ENCODE measurements at places on chromosomes 16 and 17. TPM values are rescaled to one million over a fixed set of nuclear protein-coding genes. Genes with fewer than 3 reads are reported as not detected.

DNA sequence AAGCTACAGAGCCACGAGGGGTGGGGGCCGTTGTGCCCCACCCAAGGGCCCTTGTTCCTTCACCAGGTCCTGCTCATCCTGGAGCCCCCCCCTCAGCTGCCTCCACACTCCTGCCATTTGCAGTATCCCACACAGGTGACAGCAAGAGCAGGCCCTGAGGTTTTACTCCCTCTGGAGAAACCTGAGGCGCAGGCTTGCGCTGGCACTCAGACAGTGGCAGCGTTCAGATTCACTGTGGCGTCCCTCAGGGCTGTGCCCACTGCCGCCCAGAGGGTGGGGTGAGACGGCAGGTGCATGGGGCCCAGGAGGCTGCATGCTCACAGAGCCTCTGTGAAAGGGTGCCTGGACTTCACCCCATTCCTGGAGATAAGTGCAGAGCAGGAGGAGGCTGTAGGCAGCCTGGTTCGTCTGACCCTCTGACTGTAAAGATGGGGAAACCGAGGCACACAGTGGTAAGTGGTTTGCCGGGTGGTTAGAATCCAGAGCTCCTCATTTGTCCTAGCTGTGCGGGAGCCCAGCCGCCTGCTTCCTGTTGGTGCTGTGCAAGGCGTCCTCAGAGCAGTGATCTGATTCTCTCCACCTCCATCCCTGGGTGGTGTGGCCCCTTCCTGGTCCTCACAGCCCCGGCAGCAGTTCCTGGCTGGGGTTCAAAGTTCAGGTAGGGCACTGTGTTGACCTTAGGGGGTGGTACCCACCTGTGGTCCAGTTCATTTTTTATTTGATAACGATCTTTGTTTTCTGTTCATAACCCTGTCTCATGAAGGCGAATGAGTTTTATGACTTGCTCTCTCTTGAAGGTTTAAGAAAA lies 1.6 kb downstream of the SPIRE2 start:
- DNase-seq = no peak

- DNase-seq = no peak
Observed at GRCh38 chr16:57966204-57966771, 4.6 kb downstream of the CNGB1 start.

Gene CEP295NL
- 2.1 TPM for total RNA-seq

DNA sequence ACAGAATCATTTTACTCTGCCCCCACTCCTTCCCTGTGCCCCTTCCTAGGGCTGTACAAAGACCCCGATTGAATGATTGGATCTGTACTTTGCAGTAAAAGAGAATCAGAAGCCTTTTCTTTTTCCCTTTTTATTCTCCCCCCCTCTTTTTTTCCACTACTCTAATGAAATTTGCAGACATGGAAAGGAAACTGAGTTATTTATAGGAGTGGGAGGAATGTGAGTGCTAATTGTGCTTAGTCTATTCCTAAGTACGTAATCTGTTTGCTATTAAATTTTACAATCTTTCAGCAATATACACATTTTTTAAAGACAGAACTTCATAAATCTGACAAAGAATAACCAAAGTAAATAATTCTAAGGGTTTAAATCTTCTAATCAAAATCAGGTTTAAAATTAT lies 314.3 kb downstream of the MAP2K6 start:
- no peak for DNase-seq

GRCh38 chr16:76946879-76947278 lies 244.1 kb upstream of the MON1B start:
- no peak for DNase-seq

Gene TUBD1
- total RNA-seq = 25.1 TPM

GRCh38 chr17:57545731-57546342 lies 199.3 kb downstream of the CCDC182 start:
- DNase-seq = no peak

DNA sequence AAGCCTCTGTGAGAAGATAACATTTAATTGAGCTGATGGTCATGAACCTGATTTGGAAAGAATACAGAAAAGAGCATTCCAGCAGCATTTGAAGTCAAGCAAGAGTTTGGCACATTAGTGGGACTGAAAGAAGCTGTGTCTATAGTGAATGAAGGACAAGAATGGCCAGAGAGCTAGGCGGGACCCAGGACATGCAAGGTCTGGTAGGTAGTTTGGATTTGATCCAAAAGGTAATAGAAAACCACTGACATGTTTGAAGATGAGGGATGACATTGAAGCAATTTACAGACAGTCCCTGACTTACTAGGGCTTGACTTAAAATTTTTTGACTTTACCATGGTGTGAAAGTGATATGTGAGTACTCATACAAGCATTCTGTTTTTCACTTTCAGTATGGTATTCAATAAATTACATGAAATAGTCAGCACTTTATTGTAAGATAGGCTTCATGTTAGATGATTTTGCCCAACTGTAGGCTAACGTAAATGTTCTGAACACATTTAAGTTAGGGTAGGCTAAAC lies 7.6 kb downstream of the CYB5B start:
- DNase-seq = no peak

DNA sequence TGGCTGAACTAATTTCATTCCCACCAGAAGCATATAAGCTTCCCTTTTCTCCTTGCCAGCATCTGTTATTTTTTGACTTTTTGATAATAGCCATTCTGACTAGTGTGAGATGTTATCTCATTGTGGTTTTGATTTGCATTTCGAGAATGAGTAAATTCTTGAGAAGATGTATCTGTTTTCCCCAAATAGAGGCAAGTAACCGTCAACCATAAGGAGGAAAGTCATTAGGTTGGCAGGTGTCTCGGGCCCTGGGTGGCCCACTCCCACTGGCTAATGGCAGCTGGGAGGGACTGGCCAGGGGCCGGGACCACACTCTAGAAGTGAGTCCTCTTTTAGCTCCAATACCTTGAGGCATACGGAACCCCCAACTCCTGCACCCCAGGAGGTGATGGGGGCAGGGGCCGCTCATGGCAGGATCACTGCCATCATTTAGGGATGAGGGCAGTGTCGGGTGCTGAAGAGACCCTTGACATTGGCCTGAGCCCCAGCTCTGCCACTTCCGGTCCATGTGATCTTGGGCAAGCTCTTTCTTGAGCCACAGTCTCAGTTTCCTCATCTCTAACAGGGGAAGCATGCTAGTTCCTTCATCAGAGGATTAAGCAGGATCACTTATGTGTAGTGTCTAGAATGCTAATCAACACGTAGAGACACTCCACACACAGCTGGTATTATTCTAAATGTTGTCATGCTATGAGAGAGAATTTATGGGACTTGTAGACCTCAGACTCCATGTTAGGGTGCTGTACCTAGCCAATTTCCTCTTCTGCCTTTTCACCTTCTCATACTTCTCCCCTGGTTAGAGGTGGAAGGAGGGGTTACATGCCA lies 44.3 kb downstream of the RGS9 start:
- DNase-seq = no peak

GRCh38 chr16:56632156-56632847 lies at the start of gene MT1M:
Gene MT1M (plus strand): TSS chr16:56632659. CDS start chr16:56632732, 73 bp downstream.
- no peak for DNase-seq

DNA sequence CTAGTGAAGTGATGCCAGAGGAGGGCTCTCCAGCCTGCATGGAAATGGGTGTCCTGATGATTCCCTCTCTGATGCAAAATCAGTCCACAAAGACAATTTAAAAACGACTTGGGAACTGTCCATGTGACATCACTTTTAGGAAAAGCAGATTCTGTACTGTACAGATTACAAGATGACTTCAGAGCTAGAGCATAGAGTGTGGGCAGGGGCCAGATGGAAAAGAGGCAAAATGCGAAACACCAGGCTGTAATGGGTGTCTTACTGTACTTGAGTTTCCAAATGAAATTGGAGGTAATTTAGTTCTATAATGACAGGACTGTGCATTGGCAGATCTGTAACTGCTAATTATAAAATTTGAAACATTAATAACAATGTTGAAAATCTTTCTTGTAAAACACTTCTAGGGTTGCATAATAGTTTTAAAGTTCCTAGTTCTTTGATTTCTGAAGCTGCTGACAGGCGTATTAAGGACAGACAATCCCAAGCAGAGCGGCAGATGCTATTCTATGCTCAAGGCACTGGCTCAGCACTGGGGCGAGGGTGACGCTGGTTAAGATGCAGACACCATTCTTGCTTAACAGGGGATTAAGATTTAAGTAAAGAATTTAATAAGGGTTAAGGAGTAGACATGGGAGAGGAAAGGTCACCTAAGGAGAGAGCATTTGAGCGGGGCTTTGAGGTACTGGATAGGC lies 29.6 kb downstream of the OGFOD1 start:
- no peak for DNase-seq

Gene KRT15
- total RNA-seq = not detected

- DNase-seq = no peak
Observed at GRCh38 chr17:74051348-74051747, 152.1 kb upstream of the RPL38 start.

Gene CCL7
- total RNA-seq = not detected

Gene PTX4
- total RNA-seq = not detected

Gene TLE7
- not detected for total RNA-seq

GRCh38 chr16:56777482-56777881 lies 47.6 kb downstream of the NUP93 start:
- DNase-seq = no peak

DNA sequence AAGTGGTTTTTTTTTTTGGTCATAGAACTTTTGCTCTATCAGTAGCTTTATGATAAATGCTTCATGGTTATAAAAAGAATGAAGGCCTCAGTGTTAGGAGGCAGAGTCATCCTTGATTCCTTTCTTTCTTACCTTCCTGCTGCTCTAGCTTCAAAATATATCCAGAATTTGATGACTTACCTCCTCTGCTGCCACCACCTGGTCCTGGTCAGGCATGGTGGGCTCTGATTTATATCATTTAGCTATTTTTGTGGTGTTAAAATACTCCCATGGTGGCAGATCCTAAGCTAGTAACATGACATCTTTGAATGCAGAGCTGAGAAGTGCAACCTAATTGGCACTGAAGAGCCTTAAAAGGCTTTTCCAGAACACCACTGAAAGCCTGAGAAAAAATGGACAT lies 508.8 kb upstream of the CDH8 start:
- no peak for DNase-seq

Gene TGFB1I1
- total RNA-seq = 0.88 TPM

DNA sequence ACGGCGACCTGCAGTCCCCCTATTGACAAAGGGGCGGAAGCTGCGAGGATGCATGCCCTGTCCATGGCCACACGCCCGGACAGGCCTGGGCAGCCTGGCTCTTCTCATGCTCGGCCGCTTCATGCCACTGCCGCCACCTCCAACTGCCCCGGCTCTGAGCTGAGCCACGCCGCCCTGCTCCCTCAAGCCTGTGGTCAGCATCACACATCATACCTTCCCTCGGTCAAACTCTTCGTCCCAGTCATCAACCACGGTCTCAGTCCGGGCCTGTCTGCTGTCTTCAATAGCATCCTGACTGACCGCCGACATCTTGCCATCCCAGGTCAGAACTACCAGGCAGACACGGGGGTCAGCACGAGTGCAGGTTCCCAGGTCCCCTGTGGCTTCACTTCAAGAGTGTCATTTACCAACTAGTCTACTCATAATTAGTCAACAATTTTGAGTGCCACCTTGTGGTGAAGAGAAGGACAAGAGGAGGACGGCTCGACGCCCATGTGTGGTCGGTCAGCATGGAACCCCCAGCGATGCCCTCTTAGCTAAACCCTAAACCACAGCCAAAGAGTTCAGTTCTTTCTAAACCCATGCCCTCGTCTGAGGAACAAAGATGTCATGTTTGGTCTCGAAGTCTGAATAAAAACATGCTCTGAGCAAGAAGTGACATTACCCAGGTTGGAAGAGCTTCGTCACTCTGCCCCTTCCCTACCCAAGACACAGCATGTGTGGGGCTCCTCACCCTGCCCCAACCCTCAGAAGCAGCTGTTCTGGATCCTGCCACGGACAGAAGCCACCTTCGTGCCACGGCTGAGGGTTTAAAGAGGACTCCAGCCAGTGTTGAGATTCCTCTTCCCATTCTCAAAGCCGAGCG lies 16.9 kb upstream of the CYTH1 start:
- DNase-seq = no peak

- no peak for DNase-seq
Observed at GRCh38 chr17:79796444-79796762, 474 bp downstream of the CBX8 start.

Gene CAMKK1
- total RNA-seq = 5.3 TPM

DNA sequence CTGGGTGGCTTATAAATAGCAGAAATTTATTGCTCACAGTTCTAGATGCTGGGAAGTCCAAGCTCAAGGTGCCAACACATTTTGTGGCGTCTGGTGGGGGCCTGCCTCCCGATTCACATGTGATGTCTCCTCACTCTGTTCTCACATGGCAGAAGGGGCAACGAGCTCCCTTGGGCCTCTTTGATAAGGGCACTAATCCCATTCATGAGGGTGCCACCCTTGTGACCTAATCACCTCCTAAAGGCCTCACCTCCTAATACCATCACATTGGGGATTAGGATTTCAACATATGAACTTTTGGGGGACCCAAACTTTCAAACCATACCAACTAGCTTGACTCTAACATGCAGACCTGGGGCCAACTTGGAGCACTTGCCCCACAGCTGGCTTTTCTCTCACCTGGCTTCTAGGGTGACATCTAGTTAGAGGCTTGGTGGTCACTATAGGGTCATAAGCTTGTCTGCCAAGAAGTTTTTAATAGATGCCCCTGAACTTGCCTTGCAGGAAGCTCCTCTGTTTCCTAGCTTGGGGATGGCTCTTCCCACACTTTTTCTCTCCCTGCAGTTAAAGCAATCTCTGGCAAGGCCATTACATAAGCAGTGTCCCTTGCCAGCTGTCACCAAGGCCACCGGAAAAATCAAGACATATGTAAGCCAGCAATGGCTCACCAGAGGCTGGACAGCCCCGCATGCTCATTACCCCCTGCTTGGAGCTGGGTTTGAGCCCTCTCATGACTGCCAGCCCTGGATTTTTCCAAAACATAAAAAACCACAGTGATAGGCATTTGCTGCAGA lies 8.4 kb upstream of the MED9 start:
- DNase-seq = no peak

DNA sequence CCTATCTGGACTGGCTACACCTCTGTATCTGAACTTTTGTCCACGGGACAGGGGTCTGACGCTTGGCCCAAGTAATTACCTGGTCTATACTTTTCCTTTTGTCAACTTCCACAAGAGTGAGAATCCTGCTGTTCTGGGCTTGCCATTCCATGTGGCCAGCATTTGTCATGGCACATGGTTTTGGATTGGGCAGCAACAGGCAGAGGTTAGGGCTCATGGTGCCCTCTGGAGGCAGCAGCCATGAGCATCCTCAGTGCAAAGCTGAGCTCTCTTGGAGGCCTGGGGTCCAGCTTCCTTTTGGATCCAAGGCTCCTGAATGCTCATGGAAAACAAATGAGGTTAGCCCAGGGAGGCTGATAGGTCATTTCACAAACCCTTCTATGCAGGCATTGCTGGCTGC lies 7.5 kb upstream of the EDC4 start:
- DNase-seq = no peak

- no peak for DNase-seq
Observed at GRCh38 chr17:71441098-71441497, 679.7 kb upstream of the SOX9 start.

GRCh38 chr17:236641-237405 lies 55.4 kb upstream of the DOC2B start:
- no peak for DNase-seq

GRCh38 chr16:6684076-6684673 lies 648.5 kb upstream of the RBFOX1 start:
- DNase-seq = no peak

GRCh38 chr17:44216173-44216572 lies 3.3 kb downstream of the UBTF start:
- DNase-seq = peak; percentile 51

Gene OSBPL7
- total RNA-seq = 40.4 TPM

- peak; percentile 22 for DNase-seq
Observed at GRCh38 chr17:55263569-55264277, 1.0 kb upstream of the HLF start.

Gene TEKT3
- total RNA-seq = not detected
